ENCODE measurements at places on chromosomes 4 and X. TPM values are rescaled to one million over a fixed set of nuclear protein-coding genes. Genes with fewer than 3 reads are reported as not detected.

NUDT6 gene
- polyA plus RNA-seq = 17.2 TPM

DNA sequence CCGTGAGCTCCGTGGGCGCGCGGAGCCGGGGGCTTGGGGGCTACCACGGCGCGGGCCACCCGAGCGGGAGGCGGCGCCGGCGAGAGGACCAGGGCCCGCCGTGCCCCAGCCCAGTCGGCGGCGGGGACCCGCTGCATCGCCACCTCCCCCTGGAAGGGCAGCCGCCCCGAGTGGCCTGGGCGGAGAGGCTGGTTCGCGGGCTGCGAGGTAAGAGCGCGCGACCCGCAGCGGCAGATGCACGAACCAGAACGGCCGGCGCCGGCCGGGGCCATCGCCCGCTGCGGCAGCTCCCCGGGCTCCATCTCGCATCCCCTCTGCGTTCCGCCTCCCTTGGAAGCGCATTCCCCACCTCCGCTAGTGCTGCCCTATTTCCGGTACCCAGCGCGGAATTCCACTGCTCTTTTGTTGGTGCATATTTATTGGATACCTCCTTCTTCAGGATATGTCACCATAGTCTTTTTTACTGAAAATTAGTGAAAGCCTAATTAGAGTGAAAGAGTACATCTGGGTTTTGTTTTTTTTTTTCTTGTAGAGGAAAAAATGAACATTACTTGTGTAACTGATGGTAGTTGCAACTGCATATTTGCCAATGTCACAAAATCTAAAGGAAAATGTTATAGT is 797 bp downstream of the PKD2 start:
- no peak for DNase-seq

- DNase-seq = no peak
Observed at GRCh38 chrX:57178605-57179004, 41.4 kb upstream of the SPIN2A start.

HELT gene
- not detected for polyA plus RNA-seq

GRCh38 chr4:52196606-52197130 is 145.6 kb downstream of the SPATA18 start:
- no peak for DNase-seq

SHISA3 gene
- 139 TPM for polyA plus RNA-seq

ACTRT1 gene
- not detected for polyA plus RNA-seq

IDH3G gene
- polyA plus RNA-seq = 61.3 TPM

- no peak for DNase-seq
Observed at GRCh38 chrX:72475952-72476668, 96.5 kb downstream of the HDAC8 start.

RASSF6 gene
- polyA plus RNA-seq = 7.6 TPM

CXorf65 gene
- not detected for polyA plus RNA-seq

DNA sequence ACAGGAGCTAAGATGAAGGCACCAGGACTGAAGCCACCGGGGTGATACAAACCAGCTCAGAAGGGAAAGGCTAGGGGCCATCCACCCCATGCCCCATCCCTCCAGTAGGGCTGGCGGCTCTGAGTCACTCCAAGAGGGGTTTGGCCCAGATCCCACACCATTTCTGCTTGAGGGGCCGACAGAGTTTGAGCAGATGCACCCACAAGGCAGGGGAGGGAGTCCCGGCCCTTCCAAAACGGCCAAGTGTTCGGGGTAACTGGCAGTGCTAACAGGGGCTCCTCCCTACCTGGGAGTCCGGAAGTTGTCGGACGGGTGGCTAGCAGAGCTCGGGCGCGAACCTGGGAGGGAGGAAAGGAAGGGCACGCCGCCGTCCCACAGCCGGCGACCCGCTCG is 412 bp downstream of the SLC10A3 start:
- DNase-seq = no peak

ENPEP gene
- 29.6 TPM for polyA plus RNA-seq

PIR gene
- polyA plus RNA-seq = 6.6 TPM

HDX gene
- polyA plus RNA-seq = 9.3 TPM

- no peak for DNase-seq
Observed at GRCh38 chrX:13669246-13669737, 16.4 kb downstream of the TCEANC start.

GRCh38 chr4:169052594-169052945 is 42.5 kb upstream of the CBR4 start:
- no peak for DNase-seq

DNA sequence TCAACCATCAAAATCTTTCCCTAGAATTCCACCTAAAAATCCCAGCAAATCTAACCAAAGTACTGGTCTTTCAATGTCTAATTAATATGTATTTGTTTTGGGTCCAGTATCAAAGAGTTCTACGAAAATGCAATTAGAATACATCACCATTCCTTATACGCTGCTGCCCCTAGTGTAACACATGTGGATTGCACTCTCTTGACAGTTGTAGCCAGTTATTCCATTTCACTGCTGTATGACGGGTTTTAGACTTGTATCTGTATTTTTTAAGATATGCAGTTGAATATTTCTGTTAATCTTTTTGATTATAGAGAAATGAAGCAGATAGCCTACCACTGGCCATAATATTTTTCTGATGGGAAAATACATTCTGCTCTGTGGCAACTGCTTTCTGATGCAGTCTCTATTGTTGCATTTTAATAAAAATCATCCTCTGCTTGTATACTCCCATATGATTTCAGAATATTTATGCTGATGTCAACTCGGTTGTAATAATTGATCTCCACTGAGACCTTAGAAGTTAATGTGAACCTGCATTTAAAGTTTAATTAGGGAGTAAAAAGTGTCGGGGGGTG is 17.1 kb upstream of the PAGE2B start:
- no peak for DNase-seq

- DNase-seq = no peak
Observed at GRCh38 chr4:41734371-41734770, 14.2 kb downstream of the PHOX2B start.

NHS gene
- 15.5 TPM for polyA plus RNA-seq

- DNase-seq = no peak
Observed at GRCh38 chr4:147160908-147161513, 215.3 kb upstream of the TTC29 start.

DNA sequence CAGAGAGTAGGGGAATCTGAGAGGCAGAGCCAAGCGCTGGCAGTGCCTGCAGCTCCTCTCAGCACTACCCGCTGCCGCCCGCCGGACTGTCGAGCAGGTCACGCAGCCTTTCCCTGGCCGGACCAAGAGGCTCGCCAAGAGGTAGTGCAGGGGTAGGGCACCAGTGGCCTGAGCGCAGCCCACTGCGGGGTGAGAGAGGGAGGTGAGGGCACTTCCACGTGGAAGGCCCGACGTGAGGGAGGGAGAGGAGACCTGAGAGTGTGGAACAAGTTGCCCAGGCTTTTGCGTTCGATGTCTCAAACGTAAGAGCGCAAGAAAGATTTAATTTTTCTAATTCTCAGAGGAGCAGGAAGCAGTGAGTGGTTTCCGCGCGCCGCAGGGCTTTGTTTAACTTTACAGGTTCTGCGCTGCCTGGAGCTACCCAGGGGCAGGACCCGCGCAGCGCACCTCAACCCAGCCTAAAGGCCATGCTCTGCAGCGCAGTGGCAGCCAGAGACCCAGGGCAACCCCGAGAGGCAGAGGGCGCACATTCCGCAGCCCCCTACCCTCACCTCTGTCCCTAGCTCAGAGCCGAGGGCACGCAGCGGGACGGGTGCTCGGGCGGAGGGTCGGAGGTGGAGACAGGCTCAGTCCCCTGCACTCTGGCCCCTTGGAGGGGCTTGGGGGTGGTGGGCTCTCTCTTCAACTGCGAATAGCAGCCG is 14.9 kb downstream of the ARHGAP36 start:
- no peak for DNase-seq

FATE1 gene
- polyA plus RNA-seq = not detected

GPR50 gene
- polyA plus RNA-seq = not detected

GRCh38 chr4:182420189-182420588 is 177.0 kb downstream of the TENM3 start:
- DNase-seq = no peak

DNA sequence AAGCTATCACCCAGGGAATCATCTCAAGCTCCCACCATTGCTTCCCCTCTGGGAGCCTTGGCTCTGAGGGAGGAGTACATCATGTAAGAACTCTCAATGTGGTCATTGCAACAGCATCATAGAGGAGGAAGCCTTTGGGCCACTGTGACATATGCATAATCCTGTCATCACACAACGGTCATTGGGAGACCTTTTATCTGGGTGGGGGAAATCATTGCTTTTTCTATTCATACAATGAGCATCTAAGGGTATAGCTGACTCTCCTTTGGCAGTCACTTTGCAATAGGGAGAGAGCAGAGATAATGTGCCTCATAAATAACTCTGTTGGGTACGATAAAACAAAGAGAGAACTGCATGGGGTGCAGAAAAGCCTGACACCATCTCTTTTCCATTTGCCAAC is 155.2 kb upstream of the KCNIP4 start:
- DNase-seq = no peak

F8A2 gene
- polyA plus RNA-seq = not detected

KLF3 gene
- 56.1 TPM for polyA plus RNA-seq

GRCh38 chr4:22695917-22696316 is 3.2 kb downstream of the GBA3 start:
- peak; percentile 24 for DNase-seq

- no peak for DNase-seq
Observed at GRCh38 chrX:47168495-47169073, 23.6 kb downstream of the RBM10 start.

DMP1 gene
- polyA plus RNA-seq = not detected

DNA sequence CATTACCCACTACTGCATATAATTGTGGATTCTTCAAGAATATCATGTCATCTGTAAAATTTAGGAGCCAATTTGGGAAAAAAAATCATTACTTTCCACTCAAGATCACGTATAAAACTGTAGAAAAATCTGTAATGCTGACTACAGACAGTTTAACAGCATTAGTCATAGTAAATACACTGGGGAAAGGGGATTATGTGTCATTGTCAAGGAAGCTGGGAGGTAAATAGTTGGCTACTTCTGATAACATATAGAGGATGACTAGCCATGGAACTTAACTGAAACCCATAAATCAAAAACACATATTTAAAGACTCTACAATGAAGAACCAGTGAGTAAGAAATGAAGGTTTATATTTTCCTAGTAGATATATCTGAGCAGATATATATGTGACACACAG is 1666.4 kb upstream of the IGFBP7 start:
- DNase-seq = no peak

FGFRL1 gene
- 31.3 TPM for polyA plus RNA-seq

DNA sequence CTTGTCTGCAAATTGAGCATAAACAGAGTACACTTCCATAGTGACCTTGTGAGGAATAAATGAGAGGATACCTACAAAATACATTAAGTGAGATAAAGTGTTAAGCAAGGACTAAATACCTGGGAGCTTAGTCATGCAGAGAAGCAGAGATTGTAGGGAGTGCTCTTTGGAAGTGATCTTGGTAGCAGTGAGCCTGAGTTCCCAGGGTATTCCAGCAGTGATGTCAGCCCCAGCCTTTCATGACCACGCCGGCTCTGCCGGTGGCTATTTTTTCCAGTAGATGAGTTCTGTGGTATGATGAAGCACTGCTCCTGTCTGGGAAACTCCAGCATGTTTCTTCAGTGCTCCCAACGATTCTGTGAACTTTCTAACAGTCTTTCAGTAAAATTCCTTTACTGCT is 391.5 kb upstream of the IGFBP7 start:
- no peak for DNase-seq

RENBP gene
- 10.4 TPM for polyA plus RNA-seq
